Renal cortex interstitium (tissue), 15 donors: ENCODE measurements at places on chromosomes 11 and 22.

- no peak for DNase-seq
Measured at GRCh38 chr22:37609240-37610152, 862 bp downstream of the GGA1 start.

- no peak for DNase-seq
Measured at GRCh38 chr11:3008746-3009336, 16.7 kb upstream of the NAP1L4 start.

- no peak for DNase-seq
Measured at GRCh38 chr11:4546878-4547277, 1.9 kb downstream of the OR52M1 start.

- no peak for DNase-seq
Measured at GRCh38 chr11:44997566-44997965, 46.9 kb upstream of the TP53I11 start.

- DNase-seq: no peak
Measured at GRCh38 chr11:75376175-75376574, 23.1 kb upstream of the RPS3 start.

- no peak for DNase-seq
Measured at GRCh38 chr11:119222308-119222707, 16.2 kb downstream of the CBL start.

- DNase-seq: no peak
Measured at GRCh38 chr11:2807801-2808241, 77.8 kb downstream of the CDKN1C start.

GRCh38 chr11:131694526-131695424 is 324.4 kb downstream of the NTM start:
- DNase-seq: peak; percentile 83

GRCh38 chr11:35662061-35662648 is 420 bp upstream of the TRIM44 start:
- no peak for DNase-seq

DNA sequence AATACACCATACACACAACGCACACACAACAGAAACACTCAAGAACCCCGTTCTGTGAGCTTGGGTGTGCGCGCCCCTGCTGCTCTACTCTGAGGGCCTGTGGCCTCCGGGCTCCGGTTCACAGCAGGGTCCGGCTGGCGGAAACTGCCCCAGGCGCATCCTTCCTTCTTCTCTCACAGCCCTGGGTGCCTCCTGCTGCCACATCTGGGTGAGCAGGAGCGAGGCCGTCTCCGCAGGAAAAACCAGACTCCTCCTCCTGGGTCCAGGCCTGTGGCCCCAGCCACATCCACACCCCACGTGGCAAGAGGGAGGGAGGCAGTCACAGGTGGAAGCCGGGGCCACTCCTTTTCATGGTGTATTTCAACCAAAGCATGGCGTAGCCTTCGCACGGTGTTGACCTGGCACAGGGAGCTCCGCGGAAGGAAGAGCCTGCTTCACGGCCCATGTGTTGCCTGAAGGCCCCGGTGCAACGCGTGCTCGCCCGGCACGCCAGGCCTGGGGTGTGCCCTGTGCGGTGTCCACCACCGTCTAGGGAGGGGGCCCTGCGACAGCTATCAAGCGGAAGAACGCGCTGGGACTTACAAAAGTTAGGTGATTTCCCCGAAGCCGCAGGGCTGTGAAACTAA is 1502.7 kb downstream of the TBC1D22A start:
- DNase-seq: no peak

- DNase-seq: no peak
Measured at GRCh38 chr22:47401592-47401898, 639.1 kb downstream of the TBC1D22A start.

GRCh38 chr11:99865951-99866350 is 821.1 kb upstream of the ARHGAP42 start:
- no peak for DNase-seq

- DNase-seq: no peak
Measured at GRCh38 chr11:336659-337198, 16.1 kb upstream of the IFITM3 start.

- no peak for DNase-seq
Measured at GRCh38 chr11:1936072-1936780, 10.9 kb upstream of the MRPL23 start.

DNA sequence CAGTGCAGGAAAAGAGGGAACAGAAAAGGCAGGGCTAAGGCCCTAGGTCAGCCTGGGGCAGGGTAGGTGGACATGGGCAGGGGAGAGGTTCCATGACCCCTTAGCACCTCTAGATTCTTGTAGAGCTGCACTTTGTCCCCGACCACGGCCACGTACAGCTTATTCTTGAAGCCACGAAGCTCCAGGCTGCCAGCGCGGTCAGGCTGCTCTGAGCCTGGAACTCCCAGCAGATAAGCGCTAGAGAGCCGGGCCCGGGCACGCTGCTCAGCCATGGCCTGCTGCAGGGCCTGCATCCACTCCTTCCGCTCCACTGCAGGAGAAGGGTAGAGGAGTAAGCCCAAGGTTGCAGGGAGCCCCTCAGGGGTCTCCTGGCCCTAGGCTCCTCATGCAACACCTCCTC is 36.1 kb upstream of the PDE2A start:
- DNase-seq: no peak

- peak; percentile 61 for DNase-seq
Measured at GRCh38 chr11:8963569-8964323, 496 bp downstream of the TMEM9B start.

- no peak for DNase-seq
Measured at GRCh38 chr11:75938543-75938942, 123.5 kb downstream of the UVRAG start.

GRCh38 chr11:61880031-61880430 is 11.3 kb downstream of the FADS3 start:
- no peak for DNase-seq

DNA sequence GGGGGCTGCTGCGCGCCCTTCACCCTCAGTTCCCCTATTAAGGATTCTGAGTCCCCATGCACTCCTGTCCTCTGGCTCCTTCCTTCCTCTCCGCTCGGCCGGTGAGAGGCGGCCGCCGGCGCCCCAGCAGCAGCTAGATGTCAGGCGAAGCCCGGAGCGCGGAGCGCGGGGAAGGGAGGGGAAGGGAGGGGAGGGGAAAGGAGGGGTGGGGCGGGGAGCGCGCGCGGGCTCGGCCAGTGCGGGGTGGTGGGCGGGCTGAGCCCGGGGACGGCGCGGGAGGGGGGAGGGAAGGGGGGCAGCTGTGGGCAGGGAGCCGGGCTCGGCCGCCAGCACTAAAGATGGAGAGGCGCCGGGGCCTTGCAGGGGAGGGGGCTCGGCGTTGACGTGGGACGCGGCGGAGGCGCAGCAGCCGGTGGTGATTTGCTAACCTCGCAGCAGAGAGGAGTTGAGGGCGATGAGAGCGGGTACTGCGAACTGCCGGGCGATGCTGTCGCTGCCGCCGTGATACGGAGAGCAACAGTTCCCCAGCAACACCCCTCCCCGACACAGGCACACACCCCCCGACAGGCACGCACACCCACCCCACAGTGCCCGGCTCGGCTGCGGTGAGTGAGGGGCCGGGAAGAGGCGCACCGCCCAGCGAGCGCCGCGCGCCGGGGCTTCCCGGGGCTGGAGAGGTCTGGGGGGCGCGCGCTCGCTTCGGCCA is at the start of gene ZBTB16:
Gene ZBTB16 (plus strand): TSS at position 434 of the 706 bp plus-strand sequence. CDS start 3,590 bp downstream, outside the sequence.
- peak; percentile 39 for DNase-seq

- no peak for DNase-seq
Measured at GRCh38 chr22:49010070-49010863, 817.4 kb downstream of the BRD1 start.

DNA sequence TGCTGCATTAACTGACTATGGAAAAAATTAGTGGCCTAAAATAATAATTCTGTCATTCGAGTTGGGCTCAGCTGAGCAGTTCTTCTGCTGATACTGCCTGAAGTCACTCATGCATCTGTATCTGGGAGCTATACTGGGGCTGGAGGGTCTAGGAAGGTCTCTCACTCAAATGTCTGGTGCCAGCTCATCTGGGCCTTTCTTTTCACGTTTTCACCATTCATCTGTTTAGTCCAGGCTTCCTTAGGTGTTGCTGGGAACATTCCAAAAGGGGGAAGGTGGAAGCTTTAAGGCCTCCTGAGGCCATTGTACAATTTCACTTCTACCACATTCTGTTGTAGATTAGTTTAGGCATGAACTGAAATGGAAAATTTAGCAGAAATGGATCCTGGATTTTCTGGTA is 28.0 kb downstream of the YAP1 start:
- DNase-seq: no peak

DNA sequence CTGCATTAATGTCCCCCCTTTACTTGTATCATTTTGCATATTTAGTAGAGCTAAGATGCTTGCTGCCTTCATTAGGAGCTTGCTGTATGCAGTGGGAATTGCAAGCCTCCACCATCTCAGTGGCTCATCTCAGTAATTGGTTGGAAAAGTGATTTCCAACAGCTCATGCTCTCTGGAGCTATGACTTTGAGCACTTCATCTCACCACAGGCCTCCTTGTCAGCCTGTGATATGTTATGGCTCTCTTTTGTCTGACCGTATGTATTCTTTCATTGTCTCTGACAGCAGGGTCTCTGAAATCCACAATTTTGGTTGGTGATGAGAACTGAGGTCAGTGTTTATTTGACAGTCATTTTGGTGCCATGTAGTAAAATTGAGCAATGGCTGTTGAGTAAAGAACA is 345.1 kb downstream of the FAT3 start:
- no peak for DNase-seq

DNA sequence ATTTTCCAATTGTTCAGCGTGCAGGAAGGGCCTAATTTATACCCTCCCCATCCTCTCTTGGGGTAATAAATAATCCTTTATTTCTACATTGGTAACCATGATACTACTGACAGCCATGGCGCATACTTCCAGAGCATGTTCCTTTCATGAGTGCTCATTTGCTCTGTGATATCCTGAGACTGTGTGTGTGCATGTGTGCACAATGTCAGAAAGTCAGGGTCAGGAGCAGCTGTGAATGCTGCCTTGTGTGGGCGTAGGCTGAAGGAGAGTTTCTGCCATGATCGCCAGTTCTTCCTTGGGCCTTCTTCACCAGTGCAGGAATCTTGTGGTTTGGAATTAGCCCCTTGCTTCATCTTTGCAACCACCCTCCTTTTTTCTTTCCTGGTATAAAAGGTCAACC is 10.2 kb downstream of the TUBA8 start:
- no peak for DNase-seq

- DNase-seq: no peak
Measured at GRCh38 chr22:31768422-31769059, 14.7 kb downstream of the DEPDC5 start.

DNA sequence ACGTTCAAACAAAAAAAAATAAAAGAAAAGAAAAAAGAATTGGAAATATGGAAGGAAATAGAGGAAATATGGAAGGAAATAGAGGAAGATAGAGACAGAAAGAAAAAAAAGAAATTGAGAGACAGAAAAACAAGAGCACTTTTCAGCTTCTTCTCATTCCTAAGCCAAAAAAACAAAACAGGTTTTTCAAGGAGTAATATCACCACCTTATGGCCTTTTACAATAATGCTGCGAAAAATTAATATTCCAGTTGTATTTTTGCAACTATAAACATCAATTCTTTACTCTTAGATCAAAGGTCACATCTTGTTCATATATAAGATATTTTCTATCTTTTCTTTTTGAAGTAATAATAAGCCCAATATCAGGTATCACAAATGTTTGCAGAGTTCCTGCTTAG is 328.3 kb downstream of the FAT3 start:
- DNase-seq: no peak

- DNase-seq: no peak
Measured at GRCh38 chr11:93468290-93468689, 74.9 kb downstream of the SMCO4 start.

GRCh38 chr22:28597665-28598064 is 82.0 kb downstream of the TTC28 start:
- no peak for DNase-seq

DNA sequence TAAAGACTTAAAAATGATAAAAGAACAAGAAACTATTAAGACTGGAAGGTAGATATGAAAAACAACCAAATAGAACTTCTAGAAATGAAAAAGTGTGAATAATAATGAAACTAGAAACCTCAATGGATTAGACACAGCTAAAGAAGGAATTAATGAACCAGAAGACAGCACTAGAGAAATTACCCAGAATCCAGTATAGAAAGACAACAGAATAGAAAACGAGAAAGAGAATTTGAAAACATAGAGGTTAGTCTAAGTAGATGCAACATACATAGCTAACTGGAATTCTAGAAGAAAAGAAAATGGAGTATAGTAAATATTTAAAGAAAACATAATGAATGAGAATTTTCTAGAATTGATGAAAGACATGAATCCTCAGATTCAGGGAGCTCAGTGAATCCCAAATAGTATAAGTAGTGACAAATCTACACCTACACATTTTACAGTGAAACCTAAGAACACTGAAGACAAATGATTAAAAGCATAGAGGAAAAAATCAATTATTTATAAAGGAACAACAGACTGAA is 111.9 kb downstream of the PARVA start:
- no peak for DNase-seq

GRCh38 chr11:74559110-74559933 is 33.1 kb upstream of the POLD3 start:
- DNase-seq: no peak

GRCh38 chr22:29004647-29005371 is 56.8 kb downstream of the C22orf31 start:
- DNase-seq: no peak

DNA sequence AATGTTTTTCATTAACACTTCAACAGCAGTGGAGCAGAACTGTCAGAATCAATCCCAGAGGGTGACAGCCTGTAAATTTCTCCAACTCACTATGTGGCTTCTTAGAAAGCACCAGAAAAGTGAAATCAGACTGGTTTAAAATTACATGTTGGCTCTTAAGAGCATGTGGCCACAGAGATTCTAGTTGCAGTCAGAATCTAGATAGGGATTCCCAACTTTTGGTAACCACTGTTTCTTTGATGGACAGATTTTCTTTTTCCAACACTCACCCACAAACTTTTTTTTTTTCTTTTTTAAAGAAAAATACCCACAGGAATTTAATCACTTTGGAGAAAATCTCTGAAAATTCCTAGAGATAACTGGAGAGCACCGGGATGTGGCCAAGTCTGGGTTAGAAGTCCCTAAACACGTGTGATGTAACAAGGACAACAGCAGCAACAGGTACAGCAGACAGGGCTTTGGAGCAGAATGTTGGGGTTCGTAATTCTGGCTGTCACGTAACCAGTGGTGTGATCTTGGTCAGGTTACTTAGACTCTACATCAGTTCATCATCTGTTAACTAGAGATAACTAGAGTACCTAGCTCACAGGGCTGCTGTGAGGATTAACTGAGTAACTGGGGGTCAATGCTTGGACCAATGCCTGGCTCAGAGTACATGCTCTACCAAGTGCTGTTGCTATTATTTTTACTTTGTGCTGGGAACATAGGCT is 100.1 kb downstream of the NAT10 start:
- no peak for DNase-seq

DNA sequence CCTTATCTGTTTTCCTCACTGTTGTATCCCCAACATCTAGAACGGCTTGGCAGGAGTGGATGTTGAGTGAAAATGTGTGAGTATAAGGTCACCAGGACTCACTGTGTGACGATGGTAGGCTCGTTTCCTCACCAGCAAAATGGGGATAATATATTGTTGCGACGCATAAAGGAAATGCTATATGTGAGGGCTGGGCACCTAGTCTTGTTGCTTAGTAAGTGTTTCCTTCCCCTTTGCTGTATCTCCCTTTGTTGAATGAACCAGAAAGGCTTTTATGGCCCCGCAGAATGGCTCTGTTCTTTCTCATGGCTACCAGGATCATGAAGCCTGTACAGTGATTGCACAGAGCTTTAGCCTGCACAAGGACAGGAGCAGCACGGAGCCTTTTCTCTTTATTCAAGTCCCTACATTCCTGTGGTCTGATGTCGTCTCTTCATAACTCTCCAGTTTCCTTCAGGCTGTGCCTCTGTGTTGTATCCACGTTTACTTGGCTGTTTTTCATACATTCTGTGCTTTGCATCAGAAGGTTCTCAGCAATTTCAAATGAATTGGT is 5.4 kb downstream of the TNRC6B start:
- no peak for DNase-seq

- no peak for DNase-seq
Measured at GRCh38 chr11:1832211-1832919, 2.4 kb upstream of the SYT8 start.
